LoVo (cell line): ENCODE measurements at places on chromosomes 16 and 17.

DNA sequence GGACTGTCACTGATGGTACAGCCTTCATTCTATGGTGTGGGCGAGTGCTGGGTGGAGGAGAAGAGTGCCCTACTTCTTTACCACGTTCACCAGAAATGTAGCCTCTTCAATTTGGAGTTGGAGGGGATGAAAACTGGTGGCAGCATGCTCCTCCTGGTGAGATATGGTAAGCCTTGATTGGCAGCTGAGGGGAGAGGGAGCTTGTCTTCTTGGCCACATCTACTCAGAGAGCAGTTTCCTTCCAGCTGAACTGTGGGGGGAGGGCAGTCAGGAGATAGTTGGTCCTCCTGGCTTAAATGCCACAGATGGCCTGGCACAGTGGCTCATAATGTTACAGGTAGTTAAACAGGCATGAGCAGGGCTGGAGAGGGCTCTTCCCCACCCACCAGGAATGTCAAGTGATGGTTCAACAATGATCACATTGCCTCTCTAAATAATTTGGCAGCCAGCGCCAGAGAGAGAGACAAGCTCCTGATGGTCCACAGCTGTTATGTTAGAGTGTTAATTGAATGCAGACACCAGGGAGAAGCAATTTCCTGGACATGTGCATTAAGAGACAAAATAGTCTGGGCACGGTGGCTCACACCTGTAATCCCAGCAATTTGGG lies 9.0 kb upstream of the MAPK3 start:
- DNase-seq: no peak

DNA sequence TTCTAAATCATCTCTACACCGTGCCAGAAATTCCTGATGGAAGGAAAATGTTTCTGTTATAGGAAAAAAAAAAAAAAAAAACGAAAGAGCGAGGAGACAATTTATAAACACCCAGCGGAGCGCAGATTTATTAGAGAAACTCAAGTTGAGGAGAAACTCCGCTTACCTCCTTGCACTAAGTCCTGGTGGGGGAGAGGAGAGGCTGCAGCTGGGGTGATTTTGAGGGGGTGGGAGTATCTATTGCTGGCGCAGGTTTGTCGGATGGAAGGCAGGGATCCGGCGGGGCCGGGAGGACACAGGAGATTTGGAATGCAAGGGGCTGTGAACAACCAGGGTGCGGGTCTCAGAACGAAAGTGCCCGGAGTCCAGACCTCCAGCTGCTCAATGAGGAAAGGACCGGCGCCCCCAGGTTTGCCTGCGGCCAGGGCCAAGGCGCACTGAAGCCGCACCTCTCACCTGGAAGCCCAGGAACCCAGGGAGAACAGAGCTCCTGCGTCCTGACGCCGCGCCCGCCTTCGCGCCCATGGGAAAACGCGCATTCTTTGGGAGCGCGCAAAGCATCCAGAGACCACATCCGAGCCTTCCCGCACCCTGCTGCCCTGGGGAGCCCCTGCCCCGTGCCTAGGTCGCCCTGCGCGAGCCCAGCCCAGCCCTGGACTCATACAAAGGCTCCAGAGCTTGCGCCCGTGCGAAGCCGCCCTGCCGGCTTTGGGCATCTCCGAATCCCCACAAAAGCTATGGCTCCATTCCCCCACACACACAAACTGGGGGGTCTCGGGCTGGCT lies 2.6 kb upstream of the HOXB8 start:
- DNase-seq: no peak

DNA sequence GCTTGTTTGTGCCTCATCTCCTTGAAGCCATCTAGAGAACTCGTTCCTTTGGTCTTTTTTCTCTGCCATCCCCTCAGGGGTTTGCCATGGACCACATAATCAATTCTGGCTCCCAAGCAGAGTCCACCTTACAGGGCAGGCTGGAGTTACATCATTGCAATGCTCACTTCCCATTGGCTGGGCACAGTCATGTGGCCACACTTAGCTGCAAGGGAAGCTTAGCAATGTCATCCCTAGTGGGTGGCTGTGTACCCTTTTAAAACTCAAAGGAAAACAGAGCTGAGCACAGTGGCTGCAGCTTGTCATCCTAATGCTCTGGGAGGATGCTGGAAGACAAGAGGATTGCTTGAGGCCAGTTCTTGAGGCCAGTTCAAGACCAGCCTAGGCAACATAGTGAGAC lies 41.9 kb upstream of the POLR3E start:
- DNase-seq: no peak

DNA sequence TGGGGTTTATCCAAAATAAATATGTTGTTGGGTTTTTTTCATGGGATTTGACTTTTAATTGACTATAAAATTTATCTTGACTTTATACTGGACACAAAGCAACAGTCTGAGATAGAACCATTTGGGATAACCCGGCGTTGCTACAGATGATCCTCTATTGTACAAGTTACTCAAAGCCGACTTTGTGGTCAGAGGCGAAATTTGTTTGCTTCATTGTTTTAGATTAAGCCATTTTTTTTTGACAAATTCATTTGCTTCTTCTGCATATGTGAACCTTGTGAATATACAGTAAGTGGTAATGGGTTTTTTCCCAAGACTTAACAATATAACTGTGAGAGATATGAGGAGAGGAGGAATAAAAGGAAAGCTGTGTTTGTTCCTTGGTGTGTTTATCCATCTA lies 11.8 kb downstream of the MYO1D start:
- no peak for DNase-seq
